Dermis blood vessel endothelial cell (primary cell): ENCODE measurements at places on chromosomes 12 and 14. TPM values are rescaled to one million over a fixed set of nuclear protein-coding genes. Genes with fewer than 3 reads are reported as not detected.
A peak's percentile ranks its signal among the peaks of the same experiment; 100 is the strongest.

GRCh38 chr14:100885196-100885595, 18.3 kb downstream of the RTL1 start:
- DNase-seq, result no peak

GRCh38 chr12:39617887-39618286, 1.7 kb downstream of the ABCD2 start:
- no peak for DNase-seq

DNA sequence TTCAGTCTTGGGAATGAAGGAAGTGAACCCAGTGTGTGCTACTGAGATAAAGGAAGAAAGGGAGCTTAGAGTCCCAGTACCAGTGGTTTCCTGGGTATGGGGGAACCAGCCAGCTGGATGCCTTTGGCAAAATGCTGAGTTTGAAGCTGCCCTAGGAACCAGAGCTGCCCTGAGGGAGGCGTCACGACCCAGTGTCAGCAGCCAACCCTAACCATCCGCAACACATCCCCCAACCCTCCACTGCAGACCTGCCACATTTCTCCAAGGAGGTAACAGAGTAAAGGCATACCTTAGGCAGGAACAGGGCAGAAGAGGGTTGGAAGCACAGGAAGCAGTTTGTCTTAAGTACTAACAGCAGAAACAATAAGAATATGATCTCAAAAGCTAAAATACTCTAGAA, 28.6 kb downstream of the PRDM4 start:
- no peak for DNase-seq

The TMEM229B gene
- 1.1 and 1.4 TPM in 2 replicates for total RNA-seq

DNA sequence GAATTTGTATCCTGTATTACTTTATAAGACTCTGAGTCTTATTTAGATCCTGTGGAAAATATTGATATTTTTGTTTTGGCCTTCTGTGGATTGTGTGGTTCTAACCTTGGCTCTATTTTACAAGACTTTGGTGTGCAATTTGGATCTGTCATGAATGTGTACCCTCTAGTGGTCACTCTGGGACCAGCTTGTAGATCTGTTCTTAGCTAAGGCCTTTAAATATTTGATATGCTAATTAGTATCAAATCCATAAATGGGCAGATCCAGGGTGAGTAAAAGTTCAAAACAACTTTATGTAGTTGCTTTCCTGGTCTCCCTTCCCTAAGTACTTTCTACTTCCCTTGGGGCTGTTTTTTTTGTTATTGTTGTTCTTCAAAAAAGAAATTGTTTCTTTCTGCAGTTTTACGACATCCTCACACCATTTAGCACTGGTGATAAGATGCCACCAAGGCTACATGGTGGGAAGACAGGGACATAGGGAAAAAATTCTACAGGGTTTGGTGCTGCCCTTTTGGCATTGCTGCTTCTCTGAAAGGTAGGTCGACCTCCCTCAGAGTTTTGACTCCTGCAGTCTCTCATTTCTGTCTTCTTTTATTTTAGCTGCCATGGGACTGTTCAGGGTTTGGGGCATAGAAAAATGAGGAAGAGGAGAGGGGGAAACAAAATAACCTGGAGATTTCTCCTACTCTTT, 238.5 kb downstream of the GPHN start:
- peak; percentile 73 for DNase-seq

DNA sequence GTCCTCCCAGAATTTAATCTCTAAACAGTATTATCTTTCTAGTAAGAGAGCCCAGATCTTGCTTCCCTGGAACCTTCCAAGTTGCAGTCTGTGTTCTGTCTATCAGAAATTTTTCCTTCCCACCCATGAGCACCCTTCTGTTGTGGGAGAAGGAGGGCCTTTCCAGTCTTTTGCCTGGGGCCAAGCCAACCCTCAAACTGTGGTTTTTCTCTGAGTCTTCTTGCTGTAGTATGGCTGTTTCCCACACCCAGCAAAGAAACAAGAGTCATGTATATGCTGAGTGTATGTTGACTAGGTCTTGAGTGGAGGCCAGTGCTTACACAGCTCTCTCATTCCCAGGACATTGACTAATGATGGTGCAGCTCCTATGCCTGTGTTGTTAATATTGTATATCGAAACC, 104.5 kb downstream of the TGFB3 start:
- no peak for DNase-seq

DNA sequence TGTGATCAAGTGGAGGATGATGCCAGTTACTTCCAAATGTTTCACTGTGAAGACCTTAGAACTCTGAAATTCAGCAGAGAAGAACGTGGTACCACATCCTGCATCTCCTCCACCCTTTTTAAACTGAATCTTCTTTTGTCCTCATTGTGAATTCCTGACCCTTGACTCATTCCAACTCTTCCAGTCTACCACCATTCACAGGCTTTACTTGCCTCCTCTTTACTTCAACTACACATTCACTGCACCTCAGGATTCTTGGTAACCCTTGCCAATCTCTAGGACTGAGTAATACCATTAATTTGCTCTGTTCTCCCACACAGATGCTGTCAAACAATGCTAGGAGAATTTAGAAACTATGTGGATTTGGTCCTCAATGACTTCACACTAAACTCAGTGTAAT, 37.3 kb downstream of the PPP1R12A start:
- DNase-seq, result peak; percentile 38

DNA sequence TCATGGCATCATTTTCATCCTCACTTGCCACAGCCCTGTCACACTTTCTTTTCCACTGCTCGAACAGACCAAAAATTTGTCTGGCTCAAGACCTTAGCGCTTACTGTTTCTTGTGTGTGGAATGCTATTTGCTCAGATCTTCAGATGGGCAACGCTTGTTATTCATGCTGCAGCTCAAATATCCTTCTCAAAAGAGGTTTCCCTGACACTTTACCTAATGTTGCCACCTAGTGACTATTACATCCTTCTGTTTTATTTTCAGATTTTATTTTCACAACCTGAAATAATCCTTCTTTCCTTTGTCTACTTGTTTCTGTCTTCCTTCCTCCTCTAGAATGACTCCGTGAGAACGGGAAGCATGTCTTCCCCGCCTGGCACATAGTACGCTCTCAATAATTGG, 5.6 kb downstream of the FBXO33 start:
- peak; percentile 69 for DNase-seq

The PTHLH gene
- not detected in 2 replicates for total RNA-seq

- no peak for DNase-seq
Observed at GRCh38 chr12:16348435-16349130, 1.1 kb downstream of the MGST1 start.

GRCh38 chr14:100045642-100046344, 19.4 kb upstream of the EVL start:
- no peak for DNase-seq

GRCh38 chr12:111458546-111459172, 52.9 kb downstream of the SH2B3 start:
- no peak for DNase-seq

- DNase-seq, result no peak
Observed at GRCh38 chr14:104446611-104447010, 133.0 kb upstream of the C14orf180 start.

The KRT3 gene
- not detected in 2 replicates for total RNA-seq

- peak; percentile 44 for DNase-seq
Observed at GRCh38 chr12:503111-503761, 43.5 kb downstream of the B4GALNT3 start.

- no peak for DNase-seq
Observed at GRCh38 chr14:34857689-34858449, 17.3 kb downstream of the BAZ1A start.

DNA sequence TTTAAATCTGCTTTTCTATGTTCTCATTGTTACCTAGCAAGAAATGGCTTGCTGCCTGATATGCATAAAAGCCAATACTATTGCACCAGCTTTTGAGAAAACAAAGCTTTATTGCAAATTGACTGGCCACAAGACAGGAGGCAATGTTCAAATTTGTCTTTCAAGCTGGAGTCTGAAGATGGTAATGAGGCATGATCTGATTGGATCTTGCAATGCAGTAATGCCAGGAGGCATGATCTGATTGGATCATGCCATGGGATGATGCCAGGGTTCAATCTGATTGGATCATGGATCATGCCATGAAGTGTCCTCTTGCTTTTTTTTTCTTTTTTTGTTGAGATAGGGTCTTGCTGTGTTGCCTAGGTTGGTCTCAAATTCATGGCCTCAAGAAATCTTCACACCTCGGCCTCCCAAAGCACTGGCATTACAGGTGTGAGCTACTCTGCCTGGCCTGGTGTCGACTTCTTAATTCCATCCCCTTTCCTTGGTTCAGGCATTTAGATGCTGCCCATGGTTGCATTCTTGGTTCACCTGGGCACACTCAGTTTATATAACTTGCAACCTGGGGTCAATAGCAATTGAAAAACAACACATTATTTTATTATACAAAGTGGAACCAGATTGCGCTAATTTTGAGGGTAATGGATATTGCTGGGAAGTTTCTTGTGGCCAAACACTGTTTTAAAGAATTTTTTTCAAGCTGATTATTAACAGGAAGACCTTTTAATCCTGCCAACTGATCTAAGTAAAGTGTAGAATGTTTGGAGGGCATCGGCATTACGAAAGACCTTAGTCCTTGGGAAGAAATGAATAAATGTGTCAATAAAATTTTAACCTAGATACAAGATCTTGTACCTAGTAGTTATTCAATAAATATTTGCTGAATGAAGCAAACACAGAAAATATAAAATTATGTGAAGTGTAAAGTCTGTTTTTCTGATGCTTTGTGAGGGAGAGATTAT, 38.8 kb downstream of the HSD17B6 start:
- no peak for DNase-seq

- no peak for DNase-seq
Observed at GRCh38 chr12:66852091-66852490, 173.2 kb upstream of the GRIP1 start.

The KLRF1 gene
- not detected in 2 replicates for total RNA-seq

DNA sequence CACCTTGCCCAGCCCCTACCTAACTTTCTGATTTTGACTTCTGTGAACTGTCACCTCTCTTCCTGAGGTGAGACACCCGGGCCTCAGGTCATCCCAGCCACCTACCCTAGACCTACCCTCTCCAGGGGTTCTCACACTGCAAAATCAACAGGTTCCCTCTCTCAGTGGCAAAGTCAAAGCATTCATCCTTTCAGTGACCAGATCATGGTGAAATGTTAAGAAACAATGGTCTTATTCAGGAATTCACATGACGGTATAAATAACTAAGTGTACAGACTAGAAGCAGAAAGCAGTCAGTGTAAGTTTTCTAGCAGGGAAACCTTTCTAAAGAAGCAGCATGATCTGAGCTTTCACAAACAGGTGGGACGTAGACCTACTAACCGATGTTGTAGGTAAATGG, 133.4 kb downstream of the TMTC1 start:
- DNase-seq, result no peak

The CLEC1A gene
- 16.2 and 26.2 TPM in 2 replicates for total RNA-seq

GRCh38 chr14:71613168-71613567, 319.1 kb upstream of the RGS6 start:
- no peak for DNase-seq

GRCh38 chr12:47207340-47207717, 127.6 kb upstream of the AMIGO2 start:
- DNase-seq, result no peak

The VWF gene
- total RNA-seq, result 3,052 and 3,683 TPM in 2 replicates

- no peak for DNase-seq
Observed at GRCh38 chr12:112288638-112289037, 93.6 kb downstream of the HECTD4 start.

The MGAT4C gene
- total RNA-seq, result not detected in 2 replicates
